COR-L47 (cell line): ENCODE measurements at places on chromosomes 5 and 9.

- no peak for DNase-seq
These were observed 33.8 kb upstream of the ORM1 start for GRCh38 chr9:114289106-114289505.

DNA sequence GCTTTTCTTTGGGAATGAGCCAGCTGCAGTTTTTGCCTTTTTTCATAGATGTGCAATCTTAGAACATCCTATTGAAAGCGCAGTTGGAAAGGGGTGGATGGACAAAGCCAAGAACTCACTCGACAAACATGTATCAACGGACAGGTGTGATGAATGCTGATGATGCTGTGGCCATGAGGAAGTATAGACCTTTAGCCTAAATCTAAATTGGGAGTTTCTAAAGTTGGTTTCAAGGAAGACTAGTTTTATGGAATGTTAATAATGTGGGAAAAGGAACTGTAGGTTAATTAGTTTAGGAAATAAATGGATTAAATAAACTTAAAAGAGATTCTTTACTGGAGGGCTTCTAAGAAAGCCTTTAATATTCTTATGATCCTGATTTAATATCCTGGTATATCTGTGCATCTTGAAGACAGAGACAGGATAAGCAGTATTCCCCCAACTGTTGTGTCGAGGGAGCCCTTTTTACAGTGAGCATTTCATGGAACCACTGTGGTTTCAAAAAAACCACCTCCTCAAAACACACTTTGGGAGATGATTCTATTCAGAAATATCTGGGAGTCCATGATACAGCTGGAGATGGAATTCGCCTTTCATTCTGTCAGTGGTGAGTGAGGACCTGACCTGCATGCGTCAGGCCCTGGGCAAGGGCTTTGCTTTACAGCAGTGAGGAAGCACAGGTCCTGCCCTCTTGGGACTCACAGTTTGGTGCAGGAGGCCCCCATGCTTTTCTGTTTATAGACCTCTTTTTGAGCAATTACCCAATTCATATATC is 82.6 kb downstream of the AOPEP start:
- no peak for DNase-seq

DNA sequence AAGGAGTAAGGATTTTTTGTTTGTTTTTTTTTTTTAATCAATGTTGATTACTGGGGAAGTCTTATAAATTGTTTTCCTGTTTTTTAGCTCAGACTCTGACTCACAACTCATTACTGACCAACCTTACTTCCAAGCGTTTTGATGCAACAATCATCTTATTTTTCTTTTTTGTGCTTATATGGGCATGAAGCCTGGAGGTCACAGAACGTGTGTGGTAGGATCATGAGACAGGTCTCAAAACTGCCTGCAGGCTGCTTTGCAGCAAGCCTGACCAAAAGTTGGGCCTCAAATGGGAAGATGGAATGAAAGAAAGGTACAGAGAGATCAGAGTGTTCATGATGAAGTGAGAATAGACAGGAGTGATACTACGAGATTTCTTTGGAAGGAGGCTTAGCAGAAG is 38.5 kb downstream of the SNCAIP start:
- DNase-seq: no peak

DNA sequence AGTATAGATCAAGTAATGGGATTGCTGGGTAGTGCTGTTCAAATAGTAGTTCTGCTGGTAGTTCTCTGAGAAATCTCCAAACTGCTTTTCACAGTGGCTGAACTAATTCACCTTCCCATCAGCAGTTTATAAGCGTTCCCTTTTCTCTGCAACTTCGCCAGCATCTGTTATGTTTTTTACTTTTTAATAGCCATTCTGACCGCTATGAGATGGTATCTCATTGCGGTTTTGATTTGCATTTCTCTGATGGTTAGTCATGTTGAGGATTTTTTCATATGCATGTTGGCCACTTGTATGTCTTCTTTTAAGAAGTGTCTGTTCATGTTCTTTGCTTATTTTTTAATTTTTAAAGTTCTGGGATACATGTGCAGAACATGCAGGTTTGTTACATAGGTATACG is 279.2 kb upstream of the NREP start:
- DNase-seq: no peak
